ENCODE measurements at places on chromosomes 7 and 10. TPM values are rescaled to one million over a fixed set of nuclear protein-coding genes. Genes with fewer than 3 reads are reported as not detected.

DNA sequence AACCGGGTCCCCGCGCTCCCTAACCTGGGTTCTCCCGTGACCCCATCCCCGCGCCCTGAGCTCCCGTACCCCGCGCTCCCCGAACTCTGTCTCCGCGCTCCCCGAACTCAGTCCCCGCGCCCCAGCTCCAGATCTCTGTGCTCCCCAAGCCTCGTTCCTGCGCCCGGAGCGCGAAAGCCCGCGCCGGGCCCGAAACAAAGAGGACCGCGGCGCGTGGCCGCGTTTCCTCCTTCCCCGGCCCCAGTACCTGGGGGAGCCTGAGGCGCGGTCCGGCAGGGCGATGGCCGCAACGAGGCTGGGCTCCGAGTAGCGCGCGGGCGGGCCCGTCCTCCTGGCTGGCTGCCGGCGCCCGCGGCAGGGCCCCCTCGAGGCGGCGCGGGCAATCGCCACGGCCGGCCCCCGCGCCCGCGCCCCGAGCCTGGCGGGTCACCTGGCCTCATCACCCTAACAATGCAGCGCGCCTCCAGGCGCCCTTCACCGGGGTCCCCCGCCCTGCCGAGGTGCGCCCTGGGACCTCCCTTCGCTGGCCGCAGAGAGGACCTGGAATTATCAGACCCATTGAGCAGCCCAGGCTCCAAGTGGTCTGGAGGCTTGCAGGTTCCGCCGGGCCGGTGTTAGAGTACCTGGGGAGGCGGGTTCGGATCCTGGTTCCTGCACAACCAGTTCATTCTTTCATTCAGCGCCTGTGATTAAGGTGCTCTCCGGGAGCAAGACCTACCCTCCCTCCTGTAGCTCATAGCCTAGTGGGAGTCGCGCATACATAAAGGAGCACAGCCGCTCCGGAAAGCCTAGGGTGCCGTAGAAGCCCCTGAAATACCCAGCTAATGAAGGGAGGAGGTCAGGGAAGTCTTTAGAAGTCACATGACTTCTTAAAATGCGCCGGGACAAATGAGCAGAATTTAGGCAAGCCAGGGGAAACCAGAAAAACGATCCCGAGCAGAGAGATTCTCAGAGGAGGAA, at the start of gene TNS3:
TNS3 (minus strand) TSS at position 308 of the 960 bp plus-strand sequence. CDS start 142,475 bp downstream, outside the sequence.
- peaks cover 9% of the 10 kb centered on the region for H3K36me3 ChIP-seq
- no peaks in the 10 kb centered on the region for H3K27me3 ChIP-seq
- peak within 1 kb of the TSS; percentile 79 for H3K4me3 ChIP-seq
- no peak for DNase-seq

- no peaks in the 10 kb centered on the region for H3K4me1 ChIP-seq
- no peak for DNase-seq
- no peak overlapping the region for H3K4me3 ChIP-seq
- H3K27me3 ChIP-seq: no peaks in the 10 kb centered on the region
These were observed 43.2 kb upstream of the LRGUK start for GRCh38 chr7:134083766-134084487.

- no peaks in the 10 kb centered on the region for H3K36me3 ChIP-seq
- no peaks in the 10 kb centered on the region for H3K4me1 ChIP-seq
These were observed 193.0 kb upstream of the KMT2E start for GRCh38 chr7:104820836-104821535.

DNA sequence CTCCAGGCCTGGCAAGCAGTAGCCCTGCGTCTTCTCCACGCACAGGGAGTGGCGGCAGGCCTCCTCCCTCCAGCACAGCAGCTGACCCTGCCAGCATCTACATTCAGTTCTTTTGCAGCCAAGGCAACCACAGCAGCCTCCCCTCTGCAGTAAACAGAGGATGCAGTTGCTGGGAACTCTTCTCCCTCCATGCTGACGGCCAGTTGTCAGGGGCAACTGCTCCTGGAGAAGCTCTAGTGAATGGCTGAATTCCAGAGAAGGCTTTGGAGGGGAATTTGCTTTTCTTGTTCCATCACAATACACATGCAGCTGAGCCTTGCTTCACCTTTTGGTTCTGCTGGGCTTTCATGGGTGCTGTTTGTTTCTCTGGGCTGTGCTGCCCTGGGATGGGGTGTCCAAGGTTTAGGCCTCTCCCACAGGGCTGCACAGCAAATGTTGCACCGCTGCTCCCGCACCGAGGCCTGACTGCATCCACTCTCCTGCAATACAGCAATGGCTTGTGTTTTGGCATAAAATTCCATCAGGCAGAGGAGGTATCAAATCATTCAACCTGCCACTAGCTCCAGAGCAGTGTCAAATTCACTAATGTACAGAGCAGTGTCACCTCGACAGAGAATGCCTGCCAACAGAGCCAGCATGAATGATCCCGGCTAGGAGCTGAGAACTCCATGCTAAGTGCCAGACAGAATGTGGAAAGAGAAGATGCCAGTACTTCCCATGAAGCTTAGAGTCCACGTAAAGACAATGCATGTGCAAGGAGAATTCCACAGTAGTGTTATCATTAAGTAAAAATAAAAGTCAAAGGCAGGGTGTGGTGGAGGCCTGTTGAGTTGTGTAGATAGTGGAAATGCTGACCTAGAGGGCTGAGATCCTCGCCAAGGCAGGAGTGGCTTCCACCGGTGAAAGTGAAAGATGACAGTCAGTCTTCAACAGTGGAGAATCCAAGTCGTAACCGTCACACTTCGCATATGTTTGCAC, 399.6 kb downstream of the DPP6 start:
- no peaks in the 10 kb centered on the region for H3K27me3 ChIP-seq
- H3K4me1 ChIP-seq: no peaks in the 10 kb centered on the region
- no peaks in the 10 kb centered on the region for H3K36me3 ChIP-seq

GRCh38 chr10:127080317-127080716, 116.1 kb downstream of the INSYN2A start:
- H3K27ac ChIP-seq: no peak overlapping the region
- no peak for DNase-seq
- 0 out of 2 replicates have a peak, but pooled peaks cover 3% of the 10 kb centered on the region for H3K36me3 ChIP-seq

DNA sequence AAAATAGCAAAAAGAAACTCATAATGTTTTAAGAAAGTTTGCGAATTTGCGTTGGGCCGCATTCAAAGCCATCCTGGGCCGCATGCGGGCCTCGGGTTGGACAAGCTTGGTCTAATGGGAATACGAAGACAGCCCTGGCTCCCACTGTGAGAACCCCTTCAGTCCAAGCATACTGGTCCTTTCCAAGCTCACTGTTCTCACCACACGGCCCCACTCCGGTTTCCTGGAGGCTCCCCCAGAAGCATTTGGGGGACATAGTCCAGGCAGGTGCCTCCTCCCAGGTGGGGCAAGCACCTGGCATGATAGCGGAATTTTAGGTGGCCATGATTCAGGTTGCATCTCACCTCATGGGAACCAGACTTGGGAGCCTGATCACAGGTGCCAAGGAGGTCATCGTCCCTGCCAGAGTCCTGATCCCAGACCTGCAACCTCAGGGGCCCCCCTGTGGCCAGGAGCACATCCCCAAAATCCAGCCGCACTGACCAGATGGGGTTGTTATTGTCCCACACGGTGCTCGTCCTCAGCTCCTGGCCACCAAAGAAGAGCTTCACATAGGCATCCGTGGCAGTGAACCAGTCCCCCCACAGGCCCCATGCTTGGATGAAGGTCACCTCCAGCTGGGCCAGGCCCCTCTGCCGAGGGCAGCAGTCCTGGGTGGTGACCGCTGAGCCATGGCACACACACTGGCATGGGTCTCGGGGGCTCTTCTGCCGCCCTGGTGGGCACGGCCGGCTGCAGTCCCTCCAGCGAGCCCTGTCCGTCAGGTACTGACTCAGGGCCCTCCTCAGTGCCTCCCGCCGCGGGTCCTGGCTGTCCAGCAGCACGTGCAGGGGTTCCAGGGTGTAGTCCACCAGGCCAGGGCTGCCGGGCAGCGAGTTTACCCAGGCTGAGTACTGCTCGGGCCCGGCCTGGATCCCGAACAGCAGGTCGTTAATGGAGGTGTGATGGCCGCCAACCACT, 4.4 kb downstream of the PRF1 start:
- H3K27ac ChIP-seq: no peak overlapping the region
- H3K4me3 ChIP-seq: no peak overlapping the region
- DNase-seq: no peak
- no peaks in the 10 kb centered on the region for H3K27me3 ChIP-seq
- no peaks in the 10 kb centered on the region for H3K36me3 ChIP-seq

- no peaks in the 10 kb centered on the region for H3K36me3 ChIP-seq
- H3K27ac ChIP-seq: no peak within 1 kb of the TSS
- DNase-seq: no peak
- peak within 1 kb of the TSS; percentile 44 for H3K4me3 ChIP-seq
- H3K27me3 ChIP-seq: no peaks in the 10 kb centered on the region
These were observed at the start of gene ADAP1 for GRCh38 chr7:954330-955238. TSS of gene ADAP1 (minus strand) at chr7:954680. CDS start at chr7:954477, 203 bp downstream.

DNA sequence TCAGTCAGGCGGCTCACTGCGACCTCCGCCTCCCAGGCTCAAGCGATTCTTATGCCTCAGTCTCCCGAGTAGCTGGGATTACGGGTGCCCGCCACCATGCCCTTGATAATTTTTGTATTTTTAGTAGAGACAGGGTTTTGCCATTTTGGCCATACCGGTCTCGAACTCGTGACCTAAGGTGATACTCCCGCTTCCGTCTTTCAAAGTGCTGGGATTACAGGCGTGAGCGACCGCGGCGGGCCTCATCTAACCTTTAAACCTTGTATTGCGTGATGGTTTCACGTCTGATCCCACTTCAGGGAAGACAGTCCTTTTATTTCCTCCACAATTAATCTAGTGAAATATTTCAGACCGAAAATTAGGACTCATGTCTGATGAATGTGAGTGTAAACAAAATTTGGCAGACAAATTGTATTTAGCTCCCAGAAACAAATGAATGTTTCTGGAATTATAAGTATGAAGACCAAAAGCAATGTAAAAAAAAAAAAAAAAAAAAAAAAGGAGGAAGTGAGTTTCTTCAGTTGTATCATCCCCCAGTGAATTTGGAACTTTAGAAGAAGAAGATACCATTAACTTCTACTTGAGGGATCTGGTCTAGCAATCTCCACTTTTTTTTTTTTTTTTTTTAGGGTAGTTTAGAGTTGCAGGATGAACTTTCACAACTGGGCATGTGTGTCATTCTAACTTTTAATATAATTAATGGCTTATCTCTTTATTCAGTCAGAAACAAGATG, 1.6 kb downstream of the NUP42 start:
- peaks cover 3% of the 10 kb centered on the region for H3K4me1 ChIP-seq
- peak overlapping the region; percentile 96 for H3K27ac ChIP-seq
- H3K36me3 ChIP-seq: peaks cover 28% of the 10 kb centered on the region
- no peaks in the 10 kb centered on the region for H3K27me3 ChIP-seq

- no peaks in the 10 kb centered on the region for H3K36me3 ChIP-seq
- no peak for DNase-seq
- H3K27me3 ChIP-seq: no peaks in the 10 kb centered on the region
- no peaks in the 10 kb centered on the region for H3K4me1 ChIP-seq
- no peak overlapping the region for H3K27ac ChIP-seq
These were observed 542.4 kb upstream of the ADARB2 start for GRCh38 chr10:2279711-2280110.

GRCh38 chr10:90148116-90148855, 446.9 kb downstream of the KIF20B start:
- H3K4me1 ChIP-seq: no peaks in the 10 kb centered on the region
- no peaks in the 10 kb centered on the region for H3K27me3 ChIP-seq
- no peaks in the 10 kb centered on the region for H3K36me3 ChIP-seq
- no peak for DNase-seq
- no peak overlapping the region for H3K27ac ChIP-seq

DNA sequence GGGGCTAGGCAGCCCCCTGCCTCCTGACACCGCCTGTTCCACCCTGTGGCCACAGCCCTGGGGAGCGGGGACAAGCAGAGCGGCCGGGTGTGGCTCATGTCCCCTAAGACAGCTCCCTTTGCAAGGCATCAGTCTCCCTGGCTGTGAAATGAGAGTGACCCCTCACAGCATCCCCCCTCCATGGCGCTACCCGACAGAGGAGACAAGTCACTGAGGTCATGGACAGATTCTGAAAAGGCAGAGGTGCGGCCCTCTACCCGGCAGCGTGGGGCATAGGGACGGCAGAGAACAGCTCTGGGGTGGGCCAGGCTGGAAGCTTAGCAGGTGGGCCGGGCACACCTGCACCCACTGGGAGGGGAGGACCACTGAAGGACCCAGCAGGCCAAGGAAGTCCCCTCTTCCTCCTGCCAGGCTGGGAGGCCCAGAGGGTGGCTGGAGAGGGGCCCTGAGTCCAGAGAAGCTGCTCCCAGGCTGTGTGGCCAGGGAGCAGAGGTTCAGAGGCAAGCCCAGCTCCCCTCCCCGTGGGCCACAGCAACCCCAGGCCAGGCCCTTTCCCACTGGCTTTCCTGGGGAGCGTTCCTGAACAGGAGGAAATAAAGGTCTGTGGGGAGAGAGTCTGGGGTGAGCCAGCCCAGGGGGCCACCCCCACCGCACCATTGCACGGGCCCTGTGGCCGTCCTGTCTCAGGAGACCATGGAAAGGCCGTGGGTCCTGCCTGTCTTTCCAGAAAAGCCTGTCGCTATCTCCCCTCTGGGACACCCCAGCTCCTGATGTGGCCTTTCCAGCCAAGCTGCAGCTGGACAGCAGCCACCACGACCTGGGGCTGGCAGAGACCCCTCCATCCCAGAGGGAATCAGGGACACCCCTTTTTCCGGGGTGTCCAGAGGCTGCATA, 1.7 kb downstream of the ADAP1 start:
- no peak overlapping the region for H3K27ac ChIP-seq
- DNase-seq: no peak
- H3K36me3 ChIP-seq: no peaks in the 10 kb centered on the region
- H3K27me3 ChIP-seq: no peaks in the 10 kb centered on the region

GRCh38 chr7:23473844-23474093, 3.5 kb upstream of the IGF2BP3 start:
- H3K27ac ChIP-seq: peak overlapping the region; percentile 100
- H3K4me3 ChIP-seq: peak overlapping the region; percentile 88
- no peak for DNase-seq
- H3K4me1 ChIP-seq: peaks cover 25% of the 10 kb centered on the region
- no peaks in the 10 kb centered on the region for H3K27me3 ChIP-seq

DNA sequence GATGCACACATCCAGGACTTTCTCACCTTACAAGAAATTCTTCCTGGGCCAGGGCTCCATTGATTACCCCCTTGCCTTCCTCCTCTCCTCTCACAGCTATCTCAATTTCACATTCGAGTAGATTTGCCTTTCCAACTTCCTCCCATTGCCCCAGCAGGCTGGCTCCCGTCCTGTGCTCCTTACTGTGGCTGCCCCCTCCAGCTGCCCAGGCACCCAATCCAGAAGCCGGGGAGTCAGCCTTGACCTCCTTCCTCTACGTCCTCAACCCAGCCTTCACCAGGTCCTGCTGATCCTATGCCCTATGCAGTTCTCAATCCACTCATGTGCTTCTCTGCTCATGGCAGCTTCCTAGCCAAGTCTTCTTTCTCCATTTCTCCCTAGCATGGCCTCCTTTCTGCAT, 85.7 kb upstream of the GPR26 start:
- H3K4me1 ChIP-seq: peaks cover 8% of the 10 kb centered on the region
- H3K27ac ChIP-seq: no peak overlapping the region
- H3K36me3 ChIP-seq: no peaks in the 10 kb centered on the region
- H3K27me3 ChIP-seq: peaks cover 25% of the 10 kb centered on the region

The NPFFR1 gene
- total RNA-seq: 0.05 TPM

The ZNF273 gene
- total RNA-seq: 6.4 TPM

Measured in Panc1 (cell line).